ENCODE measurements at places on chromosomes 3 and 15.

DNA sequence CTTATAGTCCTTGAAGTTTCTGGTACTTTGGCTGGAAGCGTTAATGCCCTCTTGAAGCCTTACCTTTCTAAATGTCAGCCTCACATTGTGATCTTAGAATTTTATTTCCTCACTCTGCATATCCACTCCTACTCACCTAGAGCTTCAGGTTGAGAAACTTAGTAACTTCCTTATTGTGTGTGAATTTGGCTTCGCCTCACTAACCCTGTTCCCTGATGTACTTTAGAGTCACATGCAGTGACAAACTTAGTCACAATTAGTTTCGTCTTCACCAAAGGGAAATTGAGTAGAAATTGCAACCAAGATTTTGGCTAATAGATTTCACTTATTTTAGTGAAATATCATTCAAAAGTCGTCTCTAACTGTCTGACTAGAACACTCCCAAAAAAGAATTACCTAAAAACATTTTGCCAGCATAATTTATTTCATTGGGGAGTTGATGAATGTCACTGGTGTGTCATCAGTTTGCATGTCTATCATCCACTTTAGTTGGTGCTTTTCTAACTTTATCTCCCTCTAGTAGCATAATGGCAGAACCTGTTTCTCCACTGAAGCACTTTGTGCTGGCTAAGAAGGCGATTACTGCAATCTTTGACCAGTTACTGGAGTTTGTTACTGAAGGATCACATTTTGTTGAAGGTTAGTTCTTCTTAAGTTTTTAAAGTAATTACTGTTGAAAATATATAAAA, 960 bp downstream of the MFN1 start:
- DNase-seq: no peak

DNA sequence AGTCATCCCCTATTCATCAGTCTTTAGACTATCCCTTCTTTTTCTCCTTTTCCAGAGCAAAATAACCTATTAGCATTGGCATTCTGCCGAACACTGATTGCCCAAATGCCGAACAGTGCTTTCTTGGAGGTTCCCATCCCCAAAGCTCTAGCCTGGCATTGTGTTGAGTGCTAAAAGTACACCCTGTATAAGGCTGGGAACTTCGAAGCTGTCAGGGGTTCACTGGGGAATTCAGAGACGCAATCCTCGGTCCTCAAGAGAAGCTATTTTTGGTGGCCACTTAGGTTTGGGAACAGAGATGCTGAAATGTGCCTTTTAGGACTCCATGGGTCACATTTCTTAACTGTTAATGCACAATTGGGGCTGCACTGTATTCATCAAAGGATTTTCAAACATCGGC, 8.4 kb downstream of the FRMD5 start:
- no peak for DNase-seq

DNA sequence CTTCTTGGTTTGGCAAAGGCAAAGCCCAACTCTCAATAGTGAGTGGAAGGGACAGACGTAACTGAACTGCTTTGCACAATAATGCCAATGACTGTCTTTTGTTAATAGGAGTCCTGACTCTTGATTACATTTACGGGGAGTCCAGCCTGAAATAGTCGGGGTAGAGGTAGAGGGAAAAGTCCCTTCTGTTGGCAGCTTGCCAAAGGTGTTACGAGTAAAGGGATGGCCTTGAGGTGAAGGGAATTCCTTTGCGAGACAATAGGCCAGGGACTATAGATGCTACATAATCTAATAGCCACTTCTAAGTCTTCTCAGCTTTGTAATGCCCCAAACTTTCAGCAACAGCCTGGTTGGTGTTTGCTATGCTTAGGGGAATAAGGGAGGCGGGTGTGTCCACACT, 2.2 kb upstream of the SENP2 start:
- DNase-seq: no peak

- DNase-seq: no peak
Measured at GRCh38 chr3:104935613-104936012, 431.1 kb upstream of the ALCAM start.

GRCh38 chr15:71495398-71495780, 315.0 kb upstream of the NR2E3 start:
- no peak for DNase-seq

GRCh38 chr3:108202080-108202479, 20.1 kb downstream of the IFT57 start:
- DNase-seq: no peak

GRCh38 chr3:10732292-10732691, 83.7 kb upstream of the SLC6A11 start:
- DNase-seq: no peak

GRCh38 chr3:25527801-25528200, 99.7 kb downstream of the RARB start:
- peak; percentile 23 for DNase-seq

DNA sequence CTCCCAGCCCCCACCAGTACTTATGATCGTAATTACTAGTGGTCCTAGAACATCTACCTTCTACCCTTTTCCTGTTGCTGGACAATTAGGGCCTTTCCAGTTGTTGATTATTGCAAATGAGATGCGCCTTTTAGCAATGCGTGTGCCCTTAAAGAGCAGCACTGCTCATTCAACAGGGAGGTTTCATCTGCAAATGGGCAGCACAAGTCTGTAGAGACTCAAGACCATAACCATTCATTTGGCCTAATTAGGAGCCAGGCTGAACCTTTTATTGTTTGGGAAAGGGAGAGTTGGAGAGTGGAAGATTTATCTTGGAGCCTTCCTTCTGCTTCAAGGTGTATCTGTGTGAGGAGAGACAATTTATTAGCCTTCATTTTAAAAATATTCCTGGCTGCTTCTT, 42.3 kb downstream of the BOC start:
- no peak for DNase-seq

DNA sequence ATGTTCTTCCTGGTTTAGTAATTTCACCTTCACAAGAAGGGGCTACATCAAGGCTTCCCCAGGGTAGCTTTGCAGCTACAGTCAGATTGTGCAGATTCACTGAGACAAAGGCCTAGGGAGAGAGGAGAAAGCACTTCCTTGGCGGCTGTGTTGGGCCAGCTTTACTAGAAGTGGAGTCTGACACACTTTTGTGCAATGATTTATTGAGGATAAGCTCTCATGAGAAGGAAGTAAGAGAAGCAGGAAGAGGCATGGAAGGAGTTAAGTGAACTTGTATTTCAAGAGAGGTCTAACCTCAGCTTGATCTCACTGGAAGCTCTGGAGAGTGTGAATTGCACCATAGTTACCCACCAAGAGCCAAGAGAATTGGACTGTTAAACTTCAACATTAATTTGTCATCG, 78.9 kb downstream of the TGFBR2 start:
- DNase-seq: no peak

GRCh38 chr15:71136793-71137518, 21.7 kb downstream of the THSD4 start:
- no peak for DNase-seq

DNA sequence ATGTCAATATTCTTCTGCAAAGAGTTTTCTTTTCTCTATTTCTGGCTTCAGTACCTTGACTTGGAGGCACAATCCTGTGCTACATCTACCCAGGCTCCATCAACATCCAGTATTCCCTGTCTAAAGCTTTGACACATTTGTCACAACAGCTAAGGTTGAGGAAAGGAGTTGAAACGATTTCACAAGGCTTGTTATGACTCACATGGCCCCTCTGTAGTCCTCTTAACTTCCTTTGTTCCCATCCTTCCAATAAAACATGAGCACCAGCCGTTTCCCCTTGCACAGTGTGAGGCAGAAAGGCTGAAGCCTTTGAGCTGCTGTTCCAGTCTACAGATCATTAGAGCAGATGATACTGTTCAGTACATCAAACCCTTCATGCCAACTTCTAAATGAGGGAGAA, 163.0 kb upstream of the TMCO5A start:
- DNase-seq: no peak

- no peak for DNase-seq
Measured at GRCh38 chr15:90924375-90924774, 8.0 kb downstream of the HDDC3 start.

DNA sequence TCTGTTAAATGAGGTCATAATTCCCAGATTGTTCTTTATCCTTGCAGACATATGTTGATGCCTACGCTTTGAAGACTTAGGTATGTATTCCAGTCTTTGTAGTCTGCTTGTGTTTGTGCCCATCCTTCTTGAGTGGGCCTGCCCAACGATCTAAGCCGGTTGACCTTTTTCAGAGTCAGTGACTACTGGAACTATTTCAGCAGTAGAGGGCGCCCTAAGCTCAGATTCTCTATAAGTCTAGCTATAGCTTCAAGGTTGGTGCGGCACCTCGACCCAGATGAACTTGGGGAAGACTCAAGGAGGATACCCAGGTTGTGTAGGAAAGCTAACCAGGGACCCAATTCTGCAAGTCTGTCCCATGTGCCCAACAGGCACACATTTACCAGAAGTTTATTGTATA, 228.8 kb upstream of the PPP2R3A start:
- no peak for DNase-seq

- no peak for DNase-seq
Measured at GRCh38 chr3:102024270-102024904, 175.1 kb downstream of the NFKBIZ start.

- no peak for DNase-seq
Measured at GRCh38 chr3:117398141-117398899, 688.7 kb downstream of the TUSC7 start.

GRCh38 chr3:193270451-193270850, 29.4 kb downstream of the PLAAT1 start:
- DNase-seq: no peak

GRCh38 chr3:31137718-31138465, 243.4 kb upstream of the GADL1 start:
- DNase-seq: no peak

- no peak for DNase-seq
Measured at GRCh38 chr3:172213904-172214303, 174.5 kb downstream of the FNDC3B start.

DNA sequence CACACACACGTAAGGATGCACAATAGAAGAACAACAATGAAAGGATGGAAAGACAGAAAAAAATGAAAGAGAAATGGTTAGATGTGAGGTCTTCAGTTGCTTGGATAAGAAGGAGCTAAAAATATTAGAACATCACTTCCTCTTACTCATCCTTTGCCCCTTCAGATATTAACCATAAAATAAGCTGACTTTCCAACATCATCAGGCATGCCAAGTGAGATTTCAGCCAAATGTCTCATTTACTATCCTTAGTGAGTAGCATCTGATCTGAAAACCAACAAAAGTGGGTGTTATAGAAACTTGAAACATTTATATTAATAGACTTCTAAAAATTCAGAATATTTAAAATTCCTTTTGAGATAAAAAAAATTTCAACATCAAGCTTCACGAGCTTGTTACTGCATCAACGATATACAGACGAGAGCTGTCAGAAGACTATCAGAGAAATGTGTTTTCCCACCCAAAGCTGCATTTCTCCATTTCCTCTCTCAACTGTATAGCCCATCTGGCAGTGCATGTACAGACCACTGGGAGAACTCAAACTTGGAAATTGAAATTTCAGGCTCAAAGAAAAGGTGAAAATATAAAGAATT, 25.4 kb upstream of the LSAMP start:
- DNase-seq: no peak

GRCh38 chr3:175965036-175965435, 1105.9 kb downstream of the NAALADL2 start:
- DNase-seq: no peak

GRCh38 chr3:126052196-126053058, 31.5 kb downstream of the SLC41A3 start:
- DNase-seq: no peak

GRCh38 chr3:69767571-69767970, 28.3 kb downstream of the MITF start:
- DNase-seq: no peak

DNA sequence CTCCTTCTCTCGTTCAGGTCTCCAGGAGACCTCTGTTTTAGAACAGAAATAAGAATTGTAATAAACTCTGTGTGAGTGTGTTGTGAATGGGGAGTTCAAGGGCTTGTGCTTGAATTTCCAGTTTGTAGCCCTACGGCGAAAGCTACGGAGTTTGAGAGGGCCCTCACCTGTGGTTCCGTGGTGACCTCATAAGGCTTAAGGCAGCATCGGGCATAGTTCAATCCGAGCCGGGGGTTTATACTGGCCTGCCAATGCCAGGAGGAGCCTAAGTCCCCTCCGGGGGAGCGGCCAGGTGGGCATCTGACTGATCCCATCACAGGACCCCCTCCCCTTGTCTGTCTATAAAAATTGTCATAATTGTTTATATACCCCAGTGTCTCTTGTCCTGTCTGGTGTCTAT, 43.7 kb downstream of the ZBTB11 start:
- no peak for DNase-seq

DNA sequence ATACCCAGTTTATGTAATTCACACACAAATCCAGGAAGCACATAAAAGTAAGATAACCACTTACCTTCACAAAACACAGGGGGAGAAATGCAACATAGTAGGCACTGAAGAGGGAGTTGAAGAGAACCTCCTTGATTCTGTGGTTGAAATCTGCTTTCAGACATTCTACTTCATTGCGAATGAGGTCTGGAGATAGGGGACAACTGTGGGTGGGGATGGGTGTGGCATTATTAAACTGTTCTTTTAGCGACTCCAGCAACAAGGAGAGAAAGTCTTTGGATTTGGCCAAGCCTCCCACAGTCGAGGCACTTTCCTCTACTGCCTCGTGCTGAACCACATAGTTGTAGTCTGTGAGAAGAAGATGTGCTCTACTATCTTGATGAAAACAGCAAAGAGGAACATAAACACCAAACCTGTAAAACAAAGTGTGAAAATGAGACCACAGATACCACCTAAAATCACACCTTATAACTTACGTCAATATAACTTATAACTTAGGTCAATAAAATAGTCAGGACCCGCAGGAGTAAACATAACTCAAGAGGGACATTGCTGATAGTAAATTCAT, 25.6 kb downstream of the TMEM39A start:
- no peak for DNase-seq

GRCh38 chr15:25635191-25635590, 196.4 kb upstream of the UBE3A start:
- DNase-seq: no peak

DNA sequence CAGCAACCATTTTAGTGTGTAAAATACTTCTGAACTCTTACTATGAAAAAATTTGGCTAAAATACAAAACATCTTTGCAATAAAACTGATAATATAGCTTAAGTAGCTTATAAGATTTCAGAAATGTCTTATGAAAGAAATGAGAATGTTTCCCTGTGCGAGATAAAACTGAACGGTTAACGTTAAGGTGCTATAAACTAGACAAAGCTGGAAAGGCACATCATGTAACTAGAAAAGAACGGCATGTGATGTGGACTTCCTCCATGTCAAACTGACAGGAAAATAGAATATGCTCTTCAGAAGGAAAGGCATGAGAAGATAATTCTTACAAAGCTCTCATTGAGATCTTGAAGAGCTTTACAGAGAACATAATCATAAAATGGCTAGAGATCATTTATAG, 36.5 kb downstream of the NCK1 start:
- DNase-seq: no peak

DNA sequence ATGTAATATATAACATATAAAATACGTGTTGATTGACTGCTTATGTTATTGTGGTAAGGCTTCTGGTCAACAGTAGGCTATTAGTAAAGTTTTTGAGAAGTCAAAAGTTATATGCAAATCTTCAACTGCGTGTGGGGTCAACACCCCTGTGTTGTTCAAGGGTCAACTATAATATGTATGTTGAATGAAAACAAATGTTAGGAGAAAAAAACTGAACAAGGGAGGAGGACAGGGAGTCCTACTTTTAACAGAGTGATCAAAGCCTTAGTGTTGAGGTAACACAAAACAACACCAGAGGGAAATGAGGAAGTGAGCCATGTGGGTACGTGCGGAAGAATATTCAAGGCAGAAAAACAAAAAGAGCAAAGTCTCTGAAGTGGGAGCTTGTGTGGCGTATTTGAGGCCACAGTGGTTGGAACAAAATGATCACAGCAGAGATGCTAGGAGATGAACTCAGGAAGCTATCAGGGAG, 62.5 kb downstream of the SFMBT1 start:
- DNase-seq: no peak

Data from G401 (cell line).